ENCODE measurements at places on chromosomes 7 and 10. TPM values are rescaled to one million over a fixed set of nuclear protein-coding genes. Genes with fewer than 3 reads are reported as not detected.

DNA sequence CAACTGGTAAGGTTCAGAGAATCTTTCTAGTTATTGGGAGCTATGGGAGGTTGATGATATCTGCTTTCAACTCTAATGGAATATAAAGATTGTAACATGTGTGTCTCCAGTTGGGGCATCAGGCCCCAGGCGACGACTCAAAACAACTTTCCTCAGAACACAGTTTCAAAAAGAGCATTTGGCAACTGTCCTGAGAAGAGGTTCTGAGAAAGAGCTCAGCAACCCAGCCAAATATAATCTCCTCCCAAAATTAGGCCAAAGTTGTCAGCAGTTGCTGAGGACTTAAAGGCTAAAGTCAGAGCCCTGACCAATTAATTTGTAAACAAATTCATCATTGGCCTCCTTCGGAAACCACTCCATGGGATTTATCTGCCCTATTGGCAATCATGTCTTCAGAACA, 251.1 kb upstream of the NFE2L3 start:
- DNase-seq = peak; percentile 24
- H3K36me3 ChIP-seq = no peaks in the 10 kb centered on the region
- peaks cover 18% of the 10 kb centered on the region for H3K27me3 ChIP-seq
- peaks cover 4% of the 10 kb centered on the region for H3K4me1 ChIP-seq

- no peaks in the 10 kb centered on the region for H3K4me1 ChIP-seq
- no peak overlapping the region for H3K27ac ChIP-seq
- no peak for DNase-seq
- H3K27me3 ChIP-seq = peaks cover 5% of the 10 kb centered on the region
- no peaks in the 10 kb centered on the region for H3K36me3 ChIP-seq
- no peak overlapping the region for H3K4me3 ChIP-seq
Measured at GRCh38 chr10:45602082-45602730, 70.4 kb downstream of the ZFAND4 start.

DNA sequence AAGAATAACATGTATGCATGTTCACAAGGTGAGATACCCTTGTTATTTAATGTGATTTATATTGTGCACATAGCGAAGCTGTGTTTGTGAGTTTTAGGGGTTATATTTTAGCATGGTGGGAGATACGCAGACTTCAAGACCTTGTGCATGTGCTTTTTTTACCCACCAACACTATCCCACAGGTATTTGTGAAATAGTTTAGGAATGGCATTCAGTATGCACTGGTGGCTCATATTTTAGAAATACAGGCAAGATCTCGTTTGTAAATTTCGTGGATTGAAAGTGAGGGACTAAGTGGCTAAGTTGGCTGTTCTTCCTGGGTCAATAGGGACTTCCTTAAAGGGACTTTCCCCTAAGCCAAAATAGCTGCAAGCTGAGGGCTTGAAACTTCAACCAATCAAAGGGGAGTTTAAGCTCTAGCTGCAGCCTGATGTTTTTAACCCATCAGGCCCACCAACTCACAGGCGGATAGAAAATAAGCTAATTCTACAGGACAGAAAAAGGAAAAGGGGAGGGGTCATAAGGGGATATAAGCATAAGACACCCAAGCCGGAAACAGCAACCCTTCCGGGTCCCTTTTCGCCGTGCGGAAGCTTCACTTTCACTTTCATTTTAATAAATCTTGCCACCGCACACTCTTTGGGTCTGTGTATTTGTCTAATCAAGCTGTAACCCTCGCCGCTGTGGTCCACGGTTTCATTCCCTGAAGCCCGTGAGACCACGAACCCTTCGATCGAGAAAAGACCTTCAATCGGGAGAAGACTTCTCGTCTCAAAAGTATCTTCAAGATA, 291.0 kb downstream of the GPR158 start:
- H3K27me3 ChIP-seq = no peaks in the 10 kb centered on the region
- H3K27ac ChIP-seq = no peak overlapping the region

Gene KLHDC10
- total RNA-seq = 16.8 TPM

Gene NRP1
- 5.0 TPM for total RNA-seq
